ENCODE measurements at places on chromosomes 12 and 14.
A peak's percentile ranks its signal among the peaks of the same experiment; 100 is the strongest.

GRCh38 chr14:91246051-91246852 is 1.7 kb upstream of the GPR68 start:
- peak; percentile 78 for DNase-seq

GRCh38 chr12:44771485-44772021 is 104.6 kb downstream of the NELL2 start:
- no peak for DNase-seq

GRCh38 chr12:67671419-67671818 is 22.9 kb downstream of the DYRK2 start:
- no peak for DNase-seq

GRCh38 chr14:100708425-100709288 is 18.0 kb upstream of the DLK1 start:
- DNase-seq: no peak

DNA sequence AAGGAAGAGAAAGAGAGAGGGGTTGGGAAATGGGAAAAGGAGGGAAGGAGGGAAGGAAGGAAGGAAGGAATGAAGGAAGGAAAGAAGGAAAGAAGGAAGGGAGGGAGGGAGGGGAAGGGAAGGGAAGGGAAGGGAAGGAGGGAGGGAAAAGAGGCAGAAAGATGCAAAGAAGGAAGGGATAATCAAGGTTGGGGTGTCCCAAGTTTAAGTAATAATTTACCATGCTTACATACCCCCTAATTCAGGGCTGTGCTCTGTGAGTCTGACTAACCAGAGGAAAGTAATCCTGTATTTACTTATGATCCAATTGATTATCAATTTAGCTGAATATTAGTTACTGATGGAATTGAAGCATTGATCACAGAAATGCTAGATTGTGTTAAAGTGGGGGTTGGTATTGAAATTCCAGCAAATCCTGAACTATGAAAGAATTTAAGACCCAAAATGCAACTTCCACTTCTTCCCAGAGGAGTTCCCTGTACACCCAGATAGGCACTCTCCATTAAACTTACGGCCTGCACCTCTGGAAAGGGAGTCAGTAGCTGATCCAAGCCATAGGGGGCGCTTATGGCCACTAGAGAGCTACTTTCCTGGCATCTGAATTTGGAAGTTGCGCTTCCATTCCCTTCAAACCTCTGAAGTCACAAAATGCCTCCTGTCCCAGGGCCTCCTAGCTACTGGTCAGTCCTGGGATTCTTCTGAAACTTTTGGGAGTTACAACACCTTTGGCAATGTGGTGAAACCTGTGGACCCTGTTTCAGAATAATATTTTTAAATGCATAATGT is 162.7 kb upstream of the PWP1 start:
- DNase-seq: no peak

DNA sequence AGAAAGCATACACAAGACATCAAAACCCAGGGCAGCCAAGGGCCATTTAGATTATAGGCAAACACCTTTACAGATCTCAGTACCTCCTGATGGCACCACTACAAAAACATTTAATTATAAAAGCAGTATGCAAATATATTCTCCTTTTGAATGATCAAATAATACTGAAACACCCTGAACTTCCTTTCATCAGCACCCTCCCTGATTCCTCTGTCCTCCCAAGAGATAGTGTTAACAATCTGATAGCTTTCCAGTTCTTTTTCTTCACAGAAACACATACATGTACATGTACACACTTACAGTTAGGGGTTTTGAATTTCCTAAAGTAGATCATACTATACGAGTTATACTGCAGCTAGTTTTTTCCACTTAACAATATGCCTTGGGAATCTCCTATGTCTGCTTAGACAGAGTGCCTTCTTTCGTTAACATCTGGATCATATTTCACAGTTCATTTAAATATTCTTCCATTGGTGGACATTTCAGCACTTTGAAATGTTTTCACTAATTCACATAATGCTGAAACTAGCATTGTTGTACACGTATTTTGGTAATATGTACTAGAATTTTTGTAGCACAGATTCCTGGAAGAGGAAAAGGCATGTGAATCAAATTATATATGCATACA is 35.2 kb downstream of the TDG start:
- no peak for DNase-seq

- no peak for DNase-seq
Observed at GRCh38 chr12:22541496-22542155, 2.7 kb downstream of the C2CD5 start.

GRCh38 chr12:29255042-29255441 is 106.0 kb downstream of the FAR2 start:
- no peak for DNase-seq

GRCh38 chr12:116564080-116564479 is 4.9 kb downstream of the MAP1LC3B2 start:
- DNase-seq: no peak

- no peak for DNase-seq
Observed at GRCh38 chr12:66273147-66273546, 29.1 kb upstream of the HELB start.

- DNase-seq: no peak
Observed at GRCh38 chr14:50882932-50883826, 11.3 kb downstream of the ABHD12B start.

DNA sequence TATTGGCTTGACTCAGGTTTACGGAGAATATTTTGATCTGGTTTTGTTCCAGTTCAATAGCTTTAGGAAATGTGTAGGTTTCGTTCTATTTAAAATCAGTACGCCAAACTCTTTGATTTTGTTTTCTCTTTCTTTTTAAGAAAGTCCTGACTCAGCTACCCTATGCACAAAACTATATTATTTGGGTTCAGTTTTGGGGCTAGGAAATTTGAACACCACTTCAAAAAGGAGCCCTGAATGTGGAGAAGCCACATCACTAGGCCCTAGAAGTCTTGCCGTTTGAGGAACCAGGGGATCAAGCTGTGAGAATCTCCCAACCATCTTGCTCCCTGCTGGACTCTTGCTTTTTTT is 168.2 kb upstream of the BCL2L14 start:
- DNase-seq: no peak

DNA sequence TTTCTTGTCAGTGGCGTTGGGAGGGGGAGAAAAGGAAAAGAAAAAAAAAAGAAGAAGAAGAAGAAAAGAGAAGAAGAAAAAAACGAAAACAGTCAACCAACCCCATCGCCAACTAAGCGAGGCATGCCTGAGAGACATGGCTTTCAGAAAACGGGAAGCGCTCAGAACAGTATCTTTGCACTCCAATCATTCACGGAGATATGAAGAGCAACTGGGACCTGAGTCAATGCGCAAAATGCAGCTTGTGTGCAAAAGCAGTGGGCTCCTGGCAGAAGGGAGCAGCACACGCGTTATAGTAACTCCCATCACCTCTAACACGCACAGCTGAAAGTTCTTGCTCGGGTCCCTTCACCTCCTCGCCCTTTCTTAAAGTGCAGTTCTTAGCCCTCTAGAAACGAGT is 1.9 kb downstream of the ASCL1 start:
- DNase-seq: no peak

- no peak for DNase-seq
Observed at GRCh38 chr14:53563628-53564027, 393.0 kb downstream of the BMP4 start.

Data from effector CD4-positive, alpha-beta T cell (primary cell).